Glutamatergic neuron (in vitro differentiated cells): ENCODE measurements at places on chromosomes 16 and 17. TPM values are rescaled to one million over a fixed set of nuclear protein-coding genes. Genes with fewer than 3 reads are reported as not detected.

DNA sequence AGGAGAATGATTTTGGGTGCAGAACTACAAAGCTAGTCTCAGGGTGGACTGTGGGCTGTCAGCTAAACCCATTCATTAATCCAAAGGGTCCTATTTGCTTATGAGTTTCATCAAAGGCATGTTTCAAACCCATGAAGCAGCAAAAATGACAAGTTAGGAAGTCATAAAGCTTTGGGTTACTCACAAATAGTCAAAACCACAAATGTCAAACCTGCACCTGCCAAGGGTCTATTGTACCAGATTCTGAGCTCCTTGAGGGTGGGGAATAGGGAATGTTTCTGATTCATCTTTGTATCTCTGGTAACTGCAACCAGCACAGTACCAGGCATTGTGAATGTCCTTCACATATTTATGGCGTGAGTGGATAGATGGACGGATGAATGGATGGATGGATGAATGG is 317.7 kb downstream of the MAF start:
- H3K36me3 ChIP-seq, result no peaks in the 10 kb centered on the region
- no peak for DNase-seq
- no peak overlapping the region for H3K4me3 ChIP-seq
- H3K4me1 ChIP-seq, result peaks cover 7% of the 10 kb centered on the region

- no peaks in the 10 kb centered on the region for H3K4me1 ChIP-seq
- H3K27me3 ChIP-seq, result no peaks in the 10 kb centered on the region
- peak; percentile 19 for DNase-seq
Measured at GRCh38 chr16:26963109-26963508, 103.6 kb upstream of the C16orf82 start.

- H3K27me3 ChIP-seq, result peaks cover 6% of the 10 kb centered on the region
- no peak overlapping the region for H3K4me3 ChIP-seq
- DNase-seq, result no peak
Measured at GRCh38 chr17:75124041-75124818, 7.3 kb downstream of the NT5C start.

GRCh38 chr16:89369266-89369895 is 121.0 kb downstream of the ANKRD11 start:
- peak overlapping the region; percentile 75 for H3K27ac ChIP-seq
- peaks cover 30% of the 10 kb centered on the region for H3K27me3 ChIP-seq
- H3K4me1 ChIP-seq, result peaks cover 71% of the 10 kb centered on the region
- no peak for DNase-seq
- H3K4me3 ChIP-seq, result no peak overlapping the region
- H3K36me3 ChIP-seq, result no peaks in the 10 kb centered on the region

- no peak overlapping the region for H3K27ac ChIP-seq
- no peak overlapping the region for H3K4me3 ChIP-seq
- H3K36me3 ChIP-seq, result peaks cover 4% of the 10 kb centered on the region
- H3K4me1 ChIP-seq, result peaks cover 6% of the 10 kb centered on the region
- DNase-seq, result no peak
Measured at GRCh38 chr17:10745231-10745630, 15.4 kb upstream of the TMEM220 start.

DNA sequence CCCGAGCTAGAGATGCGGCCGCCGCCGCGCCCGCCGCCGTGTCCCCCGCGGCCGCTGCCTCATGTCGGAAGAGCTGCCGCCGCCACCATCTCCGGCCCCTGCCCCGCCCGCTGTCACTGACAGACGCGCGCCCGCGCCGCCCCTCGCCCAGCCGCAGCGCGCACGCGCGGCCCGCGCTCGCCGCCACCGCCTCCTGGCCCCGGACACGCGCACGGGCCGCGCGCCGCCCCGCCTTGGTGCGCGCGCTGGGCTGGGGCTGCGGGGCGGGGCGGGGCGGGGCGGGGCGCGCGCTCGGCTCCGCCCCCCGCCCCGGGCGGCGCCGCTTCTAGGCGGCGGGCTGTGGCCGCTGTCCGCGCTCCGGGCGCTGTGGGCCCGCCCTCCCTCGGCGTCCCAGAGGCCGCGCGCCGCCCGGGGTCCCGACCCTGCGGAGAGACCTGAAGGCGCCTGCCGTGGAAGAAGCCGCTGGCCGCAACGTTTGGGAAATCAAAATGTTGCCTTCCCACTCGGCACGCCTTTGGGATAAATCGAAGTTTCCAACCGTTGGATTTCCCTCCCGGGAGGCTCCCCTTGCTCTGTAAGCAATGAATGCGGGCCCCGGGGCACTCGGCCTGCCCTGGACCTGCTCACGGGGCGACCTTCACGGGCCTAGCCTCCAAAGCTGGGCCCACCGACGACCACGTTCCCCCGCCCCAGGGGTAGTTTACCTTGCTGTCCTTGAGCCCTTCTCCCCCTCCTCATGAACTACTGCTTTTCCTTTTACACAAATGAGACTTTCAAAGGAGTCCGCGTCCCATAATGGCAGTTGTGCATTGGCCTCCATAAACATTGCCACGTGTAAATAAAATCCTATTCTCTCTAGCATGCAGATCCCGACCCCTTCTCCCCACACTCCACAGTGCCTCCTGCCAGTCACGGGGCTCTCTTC is at the start of gene ADCY9:
ADCY9 (minus strand) TSS at position 118 of the 925 bp plus-strand sequence. CDS start 1,000 bp downstream, outside the sequence.
- peak; percentile 86 for DNase-seq
- H3K4me3 ChIP-seq, result peak within 1 kb of the TSS; percentile 86
- H3K36me3 ChIP-seq, result peaks cover 6% of the 10 kb centered on the region
- peak within 1 kb of the TSS; percentile 52 for H3K27ac ChIP-seq
- peaks cover 10% of the 10 kb centered on the region for H3K27me3 ChIP-seq

DNA sequence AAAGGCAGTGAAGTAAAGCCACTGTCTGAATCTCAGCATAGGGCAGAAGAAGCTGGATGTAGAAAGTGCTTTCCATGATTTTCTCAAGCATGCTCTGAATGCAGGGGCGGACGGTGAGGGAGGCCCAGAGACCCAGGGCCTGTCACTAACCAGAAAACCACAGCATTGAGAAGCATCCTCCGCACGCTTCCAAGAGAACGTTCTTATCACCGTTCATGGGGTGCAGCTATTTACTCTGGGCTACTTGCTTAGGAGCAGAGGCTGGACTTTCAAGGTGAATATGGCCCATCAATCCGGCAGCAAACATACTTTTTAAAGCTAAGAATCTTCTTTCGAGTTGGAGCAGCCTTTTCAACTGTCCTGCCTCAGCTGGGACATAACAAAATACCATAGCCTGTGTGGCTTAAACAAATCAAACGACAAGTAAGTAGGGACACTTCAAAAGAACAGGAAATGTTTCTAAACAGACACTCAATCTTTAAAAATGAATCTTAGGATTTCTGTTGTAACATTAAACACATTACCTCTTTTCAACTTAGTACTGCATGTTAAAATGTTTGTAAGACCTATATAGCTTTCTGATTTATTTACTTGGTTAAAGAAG is 46.5 kb upstream of the CDRT4 start:
- no peak overlapping the region for H3K4me3 ChIP-seq
- DNase-seq, result no peak
- no peaks in the 10 kb centered on the region for H3K4me1 ChIP-seq

DNA sequence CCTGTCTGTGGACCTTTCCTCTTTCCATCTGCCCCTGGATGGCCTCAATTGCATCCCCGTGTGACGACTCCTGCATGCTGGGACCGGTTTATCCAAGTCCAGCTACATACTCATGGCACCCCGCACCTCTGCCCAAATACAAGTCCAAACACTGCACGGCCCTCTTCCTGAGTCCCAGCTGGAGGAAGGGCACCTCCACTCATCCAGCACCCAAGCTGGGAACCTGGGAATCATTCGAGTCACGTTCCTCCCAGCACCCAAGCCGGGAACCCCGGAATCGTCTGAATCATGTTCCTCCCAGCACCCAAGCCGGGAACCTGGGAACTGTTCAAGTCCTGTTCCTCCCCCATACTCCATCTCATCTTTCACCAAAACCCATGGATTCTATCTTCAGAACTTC is 10.2 kb downstream of the TRARG1 start:
- H3K27ac ChIP-seq, result peak overlapping the region; percentile 14
- no peak overlapping the region for H3K4me3 ChIP-seq
- peaks cover 3% of the 10 kb centered on the region for H3K4me1 ChIP-seq

- no peak overlapping the region for H3K4me3 ChIP-seq
- H3K27ac ChIP-seq, result no peak overlapping the region
- H3K36me3 ChIP-seq, result no peaks in the 10 kb centered on the region
- no peaks in the 10 kb centered on the region for H3K27me3 ChIP-seq
Measured at GRCh38 chr16:64841071-64841470, 280.8 kb downstream of the CDH11 start.

- H3K27ac ChIP-seq, result no peak overlapping the region
- DNase-seq, result no peak
- H3K27me3 ChIP-seq, result no peaks in the 10 kb centered on the region
- H3K4me3 ChIP-seq, result no peak overlapping the region
Measured at GRCh38 chr17:18626152-18626870, 17.9 kb downstream of the TBC1D28 start.

- H3K4me3 ChIP-seq, result no peak overlapping the region
- DNase-seq, result peak; percentile 57
- H3K27me3 ChIP-seq, result peaks cover 11% of the 10 kb centered on the region
- peaks cover 16% of the 10 kb centered on the region for H3K4me1 ChIP-seq
- H3K36me3 ChIP-seq, result peaks cover 5% of the 10 kb centered on the region
- H3K27ac ChIP-seq, result no peak overlapping the region
Measured at GRCh38 chr17:1485423-1486376, 6.8 kb downstream of the MYO1C start.

GRCh38 chr16:67129422-67129821 is 19.7 kb downstream of the PHAF1 start:
- no peaks in the 10 kb centered on the region for H3K36me3 ChIP-seq
- DNase-seq, result no peak
- peaks cover 25% of the 10 kb centered on the region for H3K4me1 ChIP-seq
- H3K27me3 ChIP-seq, result peaks cover 2% of the 10 kb centered on the region
- no peak overlapping the region for H3K27ac ChIP-seq
- H3K4me3 ChIP-seq, result no peak overlapping the region

- H3K27me3 ChIP-seq, result peaks cover 2% of the 10 kb centered on the region
- H3K4me1 ChIP-seq, result peaks cover 5% of the 10 kb centered on the region
Measured at GRCh38 chr16:87207965-87208364, 109.2 kb downstream of the C16orf95 start.

- H3K36me3 ChIP-seq, result peaks cover 4% of the 10 kb centered on the region
- H3K27me3 ChIP-seq, result peaks cover 3% of the 10 kb centered on the region
- no peak overlapping the region for H3K27ac ChIP-seq
- no peak overlapping the region for H3K4me3 ChIP-seq
- DNase-seq, result no peak
- H3K4me1 ChIP-seq, result no peaks in the 10 kb centered on the region
Measured at GRCh38 chr16:11452746-11453389, 107.6 kb downstream of the RMI2 start.

- H3K36me3 ChIP-seq, result no peaks in the 10 kb centered on the region
- peaks cover 4% of the 10 kb centered on the region for H3K27me3 ChIP-seq
Measured at GRCh38 chr17:76252040-76252954, 12.0 kb upstream of the RNF157 start.

DNA sequence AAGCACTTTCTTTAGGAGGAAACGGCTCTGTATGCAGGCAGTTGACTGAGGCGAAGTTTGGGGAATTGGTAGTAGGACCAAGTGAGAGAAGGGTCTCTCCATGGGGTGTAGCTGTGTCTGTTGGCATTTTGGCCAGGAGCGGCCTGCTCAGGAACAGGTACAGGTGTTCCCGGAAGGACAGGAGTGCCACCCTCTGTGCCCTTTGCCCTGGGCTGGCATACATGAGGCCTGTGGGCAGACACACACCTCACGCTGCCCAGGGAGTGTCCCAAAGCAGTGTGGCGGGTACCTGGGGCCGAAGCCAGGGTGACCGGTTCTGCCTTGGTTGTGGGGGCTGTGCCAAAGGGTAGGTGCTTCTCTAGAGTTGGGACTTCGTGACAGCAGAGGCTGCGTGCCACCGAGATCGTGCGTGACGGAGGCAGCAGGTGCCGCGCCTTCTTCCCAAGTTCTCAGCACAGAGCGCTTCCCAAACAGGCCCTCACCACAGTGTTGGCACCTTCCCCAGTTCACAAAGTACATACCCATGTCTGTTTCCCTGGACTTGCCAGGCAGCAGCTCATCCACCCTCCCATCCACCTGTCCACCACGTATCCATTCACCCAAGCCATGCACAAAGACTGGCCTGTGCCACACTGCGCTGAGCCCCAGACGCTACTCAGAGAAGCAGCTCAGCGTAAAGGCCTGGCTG is 19.9 kb upstream of the TCF25 start:
- H3K36me3 ChIP-seq, result no peaks in the 10 kb centered on the region
- no peaks in the 10 kb centered on the region for H3K27me3 ChIP-seq
- no peak overlapping the region for H3K4me3 ChIP-seq
- H3K27ac ChIP-seq, result no peak overlapping the region
- DNase-seq, result no peak

DNA sequence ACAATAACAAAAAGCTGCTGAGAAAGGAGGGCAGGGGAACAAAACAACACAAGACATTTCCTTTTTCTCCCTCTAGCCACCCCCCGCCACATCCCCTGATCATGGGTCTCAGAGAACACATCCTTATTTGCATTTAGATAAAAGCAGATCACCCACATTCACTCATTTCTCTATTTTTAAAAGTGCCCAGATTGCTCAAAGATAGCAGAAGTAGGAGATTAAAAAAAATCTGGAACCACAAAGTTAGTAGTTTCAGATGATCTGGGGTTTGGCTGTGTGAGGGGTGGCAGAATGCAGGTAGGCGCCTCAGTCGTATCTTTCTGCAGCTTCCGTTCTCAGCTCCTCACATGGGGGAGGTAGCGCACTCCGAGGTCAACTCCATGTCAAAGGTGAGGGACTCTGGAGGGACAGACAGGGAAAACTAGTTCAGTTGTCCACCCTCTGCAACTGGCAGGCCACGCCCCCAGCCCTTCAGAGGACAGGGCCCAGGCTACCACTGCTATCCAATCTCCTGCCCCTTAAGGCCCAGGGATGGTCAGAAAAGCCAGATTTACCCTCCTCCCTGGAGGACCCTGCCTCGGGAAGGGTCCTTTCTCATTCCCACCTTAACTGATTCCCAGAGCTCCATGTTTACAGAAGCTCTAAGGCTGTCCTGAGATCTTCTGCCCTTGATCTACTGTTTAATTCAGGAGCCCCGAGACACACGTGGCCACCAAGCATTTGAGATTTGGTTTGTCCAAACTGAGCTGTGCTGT is 27.3 kb downstream of the STAT5A start:
- H3K27ac ChIP-seq, result no peak overlapping the region
- peaks cover 26% of the 10 kb centered on the region for H3K4me1 ChIP-seq
- no peak for DNase-seq

The CX3CL1 gene
- not detected for total RNA-seq

The HSBP1 gene
- total RNA-seq, result 218 TPM

The CACNA1H gene
- 161 TPM for total RNA-seq

The SYT17 gene
- total RNA-seq, result 10.0 TPM

The MTHFSD gene
- 27.7 TPM for total RNA-seq

The CACNG5 gene
- total RNA-seq, result 45.1 TPM

The MRPS23 gene
- 50.0 TPM for total RNA-seq

The NEUROD2 gene
- total RNA-seq, result 6.3 TPM

The NATD1 gene
- total RNA-seq, result 45.9 TPM

The CLCN7 gene
- 118 TPM for total RNA-seq
